AG10803 (cell line): ENCODE measurements at places on chromosomes 13 and 19.
A peak's percentile ranks its signal among the peaks of the same experiment; 100 is the strongest.

DNA sequence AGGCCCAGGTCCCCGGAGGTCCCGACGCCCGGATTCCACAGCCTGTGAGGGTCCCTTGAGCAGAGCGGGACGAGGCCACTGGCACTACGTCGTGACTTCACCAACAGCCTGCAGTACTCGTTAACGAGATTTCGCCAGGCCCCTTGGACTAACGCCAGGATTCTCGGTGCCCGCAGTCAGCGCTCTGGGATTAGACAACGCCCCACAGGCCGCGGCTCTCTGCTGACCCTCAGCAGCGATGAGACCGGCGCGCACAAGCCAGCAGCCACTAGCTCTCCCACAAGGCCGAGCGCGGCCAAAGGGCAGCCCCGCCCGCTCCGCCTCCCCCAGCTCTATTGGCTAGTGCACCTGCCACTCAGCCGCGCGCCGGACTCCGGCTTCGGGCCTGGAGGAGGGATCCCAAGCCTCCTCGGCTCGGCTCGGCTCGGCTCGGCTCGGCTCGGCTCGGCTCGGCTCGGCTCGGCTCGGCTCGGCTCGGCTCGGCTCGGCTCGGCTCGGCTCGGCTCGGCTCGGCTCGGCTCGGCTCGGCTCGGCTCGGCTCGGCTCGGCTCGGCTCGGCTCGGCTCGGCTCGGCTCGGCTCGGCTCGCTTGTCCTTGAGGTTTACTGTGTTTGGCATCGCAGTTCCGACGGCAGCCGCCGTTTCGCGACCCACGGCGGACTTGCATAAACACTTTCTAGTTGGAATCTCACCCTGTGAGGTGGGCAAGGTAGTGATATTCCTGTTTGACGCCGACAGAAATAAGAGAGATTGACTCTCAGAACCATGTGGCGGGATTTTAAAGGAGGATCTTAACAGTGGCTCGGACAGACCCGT lies 231.7 kb upstream of the SERP2 start:
- peak; percentile 96 for DNase-seq

- DNase-seq = no peak
Observed at GRCh38 chr19:18861917-18862316, 30.2 kb downstream of the UPF1 start.

- DNase-seq = peak; percentile 83
Observed at GRCh38 chr19:35882114-35882832, 13.9 kb downstream of the APLP1 start.

DNA sequence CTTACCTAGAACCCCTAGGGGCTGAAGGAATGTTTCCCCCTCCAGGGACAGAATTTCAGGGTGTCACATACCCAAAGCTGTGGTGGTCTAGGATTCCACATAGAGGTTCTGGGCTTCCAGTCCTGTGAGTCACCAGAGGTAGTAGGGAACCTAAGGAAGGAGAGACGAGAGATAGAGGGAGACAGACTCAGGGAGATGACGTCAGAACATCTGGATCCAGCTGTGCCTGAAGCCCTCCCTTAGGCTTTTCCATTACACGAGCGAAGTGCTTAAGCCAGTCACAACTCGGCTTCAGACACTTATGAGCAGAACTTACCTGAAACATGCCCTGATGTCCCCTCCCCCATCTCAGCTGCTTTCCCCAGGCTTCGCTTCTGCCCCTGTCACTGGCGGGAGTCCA lies 11.8 kb upstream of the SELENOW start:
- no peak for DNase-seq

DNA sequence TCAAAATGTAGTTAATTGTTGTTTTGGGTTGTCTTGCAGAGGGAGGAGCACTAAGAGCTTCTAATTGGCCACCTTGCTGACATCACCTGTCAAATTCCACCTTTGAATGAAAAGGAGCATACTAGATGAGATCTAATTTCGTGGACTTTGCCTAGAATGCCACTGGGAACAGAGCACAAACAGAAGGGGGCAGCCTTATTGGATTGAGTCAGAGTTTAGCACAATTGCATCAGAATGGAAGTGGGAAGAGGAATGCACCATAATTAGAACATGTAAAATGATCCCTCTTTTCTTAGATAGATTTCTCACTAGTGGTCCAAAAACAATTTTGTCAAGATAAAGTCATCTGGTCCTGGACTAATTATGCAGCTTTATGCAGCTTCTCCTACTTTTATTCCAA lies 1552.2 kb downstream of the PCDH9 start:
- peak; percentile 10 for DNase-seq

- DNase-seq = no peak
Observed at GRCh38 chr13:19589312-19589711, 28.0 kb upstream of the TPTE2 start.

GRCh38 chr19:52176574-52176973 lies 5.2 kb upstream of the ZNF836 start:
- DNase-seq = no peak

- DNase-seq = peak; percentile 27
Observed at GRCh38 chr13:47798906-47799305, 202.2 kb downstream of the SUCLA2 start.

GRCh38 chr19:39212375-39212742 lies 8.3 kb upstream of the SYCN start:
- DNase-seq = no peak

- DNase-seq = no peak
Observed at GRCh38 chr13:111847964-111848363, 219.0 kb upstream of the SOX1 start.

- DNase-seq = no peak
Observed at GRCh38 chr13:42626176-42626860, 52.4 kb downstream of the TNFSF11 start.

GRCh38 chr13:84439108-84439507 lies 556.8 kb upstream of the SLITRK1 start:
- DNase-seq = peak; percentile 58

- no peak for DNase-seq
Observed at GRCh38 chr19:29259153-29259552, 46.2 kb upstream of the UQCRFS1 start.

DNA sequence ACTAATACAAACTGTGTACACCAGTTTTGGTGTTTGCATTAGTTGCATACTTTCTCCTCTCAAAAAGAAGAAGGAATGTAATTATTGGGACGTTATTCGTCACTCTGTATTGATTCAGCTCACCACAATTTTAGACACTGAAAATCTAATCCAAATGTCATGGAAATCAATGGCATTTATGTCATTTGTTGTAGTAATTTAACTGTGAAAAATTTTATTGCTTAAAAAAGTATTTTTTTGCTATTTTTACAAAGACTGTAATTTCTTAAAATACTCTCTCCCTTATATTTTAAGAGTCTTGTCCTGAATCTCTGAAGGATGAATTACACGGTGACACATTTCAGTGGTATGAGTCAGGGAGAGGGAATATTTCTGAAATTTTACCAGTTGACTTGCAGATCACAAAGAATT lies 2117.6 kb downstream of the PCDH9 start:
- peak; percentile 64 for DNase-seq

DNA sequence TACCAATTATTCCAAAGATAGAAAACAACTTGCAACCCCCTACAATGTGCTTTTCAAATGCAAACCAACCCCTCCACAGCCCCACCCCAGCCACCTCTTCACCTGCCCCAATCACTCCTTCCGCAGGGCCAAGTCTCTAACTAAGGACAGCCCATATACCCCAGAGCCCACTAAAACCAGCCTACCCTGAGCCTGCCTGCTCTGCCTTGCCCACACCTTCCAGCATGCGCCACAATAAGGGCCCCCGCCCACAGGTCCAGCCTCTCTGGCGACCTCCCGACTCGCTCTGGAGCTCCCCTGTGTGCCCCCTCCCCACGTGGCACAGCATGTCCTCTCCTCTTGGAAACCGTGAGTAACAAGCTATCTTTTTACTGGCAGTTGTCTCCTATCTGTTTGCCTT lies 42.8 kb upstream of the MEDAG start:
- DNase-seq = no peak

DNA sequence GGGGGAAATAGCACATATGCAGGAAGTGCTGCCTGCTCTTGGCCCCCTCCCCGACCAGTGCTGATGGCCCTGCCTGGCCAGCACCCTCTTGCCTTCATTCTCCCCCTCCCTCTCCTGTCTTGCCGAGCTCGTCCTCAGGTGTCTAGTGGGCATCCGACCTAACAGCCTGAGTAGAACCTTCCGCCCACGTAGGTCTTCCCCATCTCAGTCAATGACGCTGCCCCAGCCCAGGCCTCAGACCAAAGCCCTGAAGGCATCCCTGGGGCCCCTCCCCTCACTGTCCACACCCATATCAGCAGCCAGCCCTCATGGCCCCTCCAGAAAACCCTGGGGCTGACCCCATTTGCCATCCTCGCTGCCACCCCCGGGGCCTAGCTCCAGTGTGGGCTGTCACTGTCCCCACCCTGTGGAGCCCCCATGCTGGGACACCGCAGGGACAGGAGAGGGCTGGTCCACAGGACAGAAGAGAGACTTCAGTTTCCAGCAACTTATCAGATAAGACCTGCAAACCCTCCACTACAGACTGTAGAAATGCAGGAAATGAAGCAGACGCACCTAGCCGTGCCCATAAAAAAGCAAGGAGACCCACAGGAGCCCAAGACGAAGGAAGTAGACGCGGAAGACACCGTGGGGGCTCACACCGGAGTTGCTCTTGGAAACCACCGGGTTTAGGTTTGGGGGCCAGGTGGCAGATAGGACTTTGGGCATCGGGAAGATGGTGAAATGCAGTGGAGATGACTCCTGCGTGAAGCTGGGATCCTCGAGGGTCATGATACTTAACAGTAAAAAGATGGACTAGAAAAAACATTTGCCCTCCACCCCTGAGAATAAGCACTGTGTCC lies 38.3 kb downstream of the AP1M1 start:
- DNase-seq = no peak

GRCh38 chr13:24678151-24678550 lies 2.1 kb upstream of the ATP12A start:
- DNase-seq = no peak

- DNase-seq = no peak
Observed at GRCh38 chr19:57010541-57010940, 109.2 kb upstream of the USP29 start.

DNA sequence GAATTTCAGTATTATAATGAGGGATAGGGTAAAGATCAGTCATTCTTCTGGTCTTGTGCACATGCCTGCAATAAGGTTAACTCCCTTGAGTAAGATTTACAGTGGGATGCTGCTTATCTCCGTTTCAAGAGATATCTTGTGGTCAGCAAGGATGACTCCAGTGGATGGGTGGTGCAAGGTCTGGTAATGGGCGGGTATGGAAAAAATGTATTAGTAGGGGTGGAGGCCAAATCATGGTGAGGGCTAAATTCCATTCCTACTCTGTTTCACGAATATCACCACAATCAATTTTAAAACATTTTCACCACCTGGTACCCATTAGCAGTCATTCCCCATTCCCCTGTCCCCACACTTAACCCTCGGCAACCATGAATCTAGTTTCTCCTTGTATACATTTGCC lies 40.6 kb downstream of the CCDC122 start:
- DNase-seq = peak; percentile 92

GRCh38 chr13:83024232-83024631 lies 858.0 kb downstream of the SLITRK1 start:
- DNase-seq = peak; percentile 3

- DNase-seq = no peak
Observed at GRCh38 chr13:20373861-20374260, 141.7 kb upstream of the GJB6 start.

DNA sequence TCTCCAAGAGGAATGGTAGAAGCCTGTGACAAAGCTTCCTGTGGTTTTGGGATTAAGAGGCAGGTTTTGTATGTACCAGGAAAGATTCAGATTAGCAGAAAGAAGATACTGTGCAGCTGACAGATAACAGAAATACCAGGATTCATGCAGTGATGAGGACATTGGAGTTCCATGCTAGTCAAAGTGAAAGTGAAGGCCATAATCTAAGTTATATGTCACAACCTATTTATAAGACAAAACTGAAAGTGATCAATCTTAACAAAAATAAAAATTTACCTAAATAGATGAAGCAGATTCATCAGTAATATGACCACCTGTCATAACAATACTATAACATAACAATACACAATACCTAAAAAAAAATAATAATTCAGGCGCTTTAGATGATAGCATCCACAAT lies 1305.2 kb upstream of the PCDH9 start:
- no peak for DNase-seq

GRCh38 chr19:38616265-38616664 lies 1.5 kb downstream of the MAP4K1 start:
- DNase-seq = no peak

GRCh38 chr13:46311217-46311616 lies 75.8 kb downstream of the RUBCNL start:
- DNase-seq = no peak

GRCh38 chr19:47305309-47305751 lies 4.3 kb upstream of the C5AR1 start:
- DNase-seq = peak; percentile 95

DNA sequence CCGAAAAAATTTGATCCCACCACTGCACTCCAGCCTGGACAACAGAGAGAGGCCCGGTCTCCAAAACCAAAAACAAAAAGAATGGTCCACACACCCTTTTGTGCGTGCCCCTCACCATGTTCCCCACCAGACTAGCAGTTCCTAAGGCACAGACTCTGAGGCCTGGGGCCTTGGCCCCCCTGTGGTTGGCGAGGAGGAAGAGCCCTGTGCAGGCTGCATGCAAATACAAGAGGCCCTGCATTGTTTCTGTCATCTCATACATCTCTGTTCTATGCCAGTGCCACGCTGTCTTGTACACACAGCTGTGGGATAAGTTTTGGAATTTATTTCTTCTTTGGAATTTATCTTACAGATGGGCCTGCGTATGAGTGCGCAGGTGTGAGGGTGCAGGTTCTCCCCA lies 4.7 kb upstream of the YJEFN3 start:
- no peak for DNase-seq

GRCh38 chr19:48812094-48812929 lies 1.5 kb upstream of the BCAT2 start:
- peak; percentile 67 for DNase-seq

- DNase-seq = no peak
Observed at GRCh38 chr13:35744144-35744543, 267.7 kb upstream of the MAB21L1 start.

GRCh38 chr13:73715114-73715910 lies 418.9 kb downstream of the KLF12 start:
- no peak for DNase-seq

GRCh38 chr13:25345576-25345975 lies 26.2 kb upstream of the ATP8A2 start:
- DNase-seq = no peak

- no peak for DNase-seq
Observed at GRCh38 chr13:49235856-49236431, 11.8 kb upstream of the CDADC1 start.
